ENCODE measurements at places on chromosomes 7 and 10. TPM values are rescaled to one million over a fixed set of nuclear protein-coding genes. Genes with fewer than 3 reads are reported as not detected.
A peak's percentile ranks its signal among the peaks of the same experiment; 100 is the strongest.

DNA sequence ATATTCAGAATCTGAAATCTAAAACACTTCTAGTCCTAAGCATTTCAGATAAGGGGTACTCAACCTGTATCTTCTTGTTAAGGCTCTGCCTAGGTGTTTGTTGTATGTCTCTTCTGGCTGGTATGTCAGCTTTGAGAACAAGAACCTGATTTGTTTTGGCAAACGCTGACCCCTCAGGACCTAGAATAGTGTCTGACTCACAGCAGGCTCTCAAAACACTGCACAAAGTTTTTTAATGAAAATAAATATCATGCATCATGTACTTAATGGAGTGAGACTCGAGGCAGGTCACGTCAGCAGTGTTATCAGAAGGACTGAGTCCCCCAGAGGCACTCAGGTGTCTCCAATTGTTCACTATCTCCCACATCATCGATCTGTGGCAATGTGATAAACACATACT, 99.1 kb downstream of the GLI3 start:
- H3K27ac ChIP-seq: no peak overlapping the region
- H3K36me3 ChIP-seq: no peaks in the 10 kb centered on the region
- DNase-seq: no peak
- H3K4me1 ChIP-seq: no peaks in the 10 kb centered on the region

DNA sequence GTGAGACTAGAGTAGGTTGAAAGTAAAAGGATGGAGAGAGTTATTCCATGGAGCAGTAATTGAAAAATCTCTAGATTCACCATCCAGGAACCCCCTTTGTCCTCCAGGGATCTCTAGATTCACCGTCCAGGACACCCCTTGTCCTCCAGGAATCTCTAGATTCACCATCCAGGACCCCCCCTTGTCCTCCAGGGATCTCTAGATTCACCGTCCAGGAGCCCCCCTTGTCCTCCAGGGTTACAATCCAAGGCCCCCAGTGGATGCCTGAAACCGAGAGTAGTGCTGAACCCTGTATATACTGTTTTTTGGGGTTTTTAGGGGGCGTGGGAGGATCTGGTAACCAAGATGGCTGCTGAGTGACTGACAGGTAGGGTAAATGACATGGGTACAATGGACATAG, 38.3 kb upstream of the PPP2R2D start:
- H3K4me3 ChIP-seq: no peak overlapping the region
- H3K27me3 ChIP-seq: no peaks in the 10 kb centered on the region
- no peaks in the 10 kb centered on the region for H3K36me3 ChIP-seq
- DNase-seq: no peak
- no peaks in the 10 kb centered on the region for H3K4me1 ChIP-seq
- H3K27ac ChIP-seq: no peak overlapping the region

- DNase-seq: no peak
- no peaks in the 10 kb centered on the region for H3K4me1 ChIP-seq
- peaks cover 16% of the 10 kb centered on the region for H3K27me3 ChIP-seq
- no peaks in the 10 kb centered on the region for H3K36me3 ChIP-seq
These were observed 40.9 kb downstream of the ANTXRL start for GRCh38 chr10:46327685-46328084.

GRCh38 chr7:157402911-157403534, 66.2 kb downstream of the DNAJB6 start:
- H3K4me3 ChIP-seq: no peak overlapping the region
- no peak overlapping the region for H3K27ac ChIP-seq
- H3K4me1 ChIP-seq: peaks cover 19% of the 10 kb centered on the region
- peaks cover 6% of the 10 kb centered on the region for H3K36me3 ChIP-seq

- H3K27ac ChIP-seq: peak overlapping the region; percentile 98
- no peaks in the 10 kb centered on the region for H3K27me3 ChIP-seq
- peaks cover 89% of the 10 kb centered on the region for H3K4me1 ChIP-seq
- peak; percentile 74 for DNase-seq
These were observed 65.8 kb downstream of the STK17A start for GRCh38 chr7:43648473-43649406.

GRCh38 chr7:82594665-82595064, 151.1 kb upstream of the CACNA2D1 start:
- H3K27ac ChIP-seq: no peak overlapping the region
- DNase-seq: no peak
- no peaks in the 10 kb centered on the region for H3K36me3 ChIP-seq

DNA sequence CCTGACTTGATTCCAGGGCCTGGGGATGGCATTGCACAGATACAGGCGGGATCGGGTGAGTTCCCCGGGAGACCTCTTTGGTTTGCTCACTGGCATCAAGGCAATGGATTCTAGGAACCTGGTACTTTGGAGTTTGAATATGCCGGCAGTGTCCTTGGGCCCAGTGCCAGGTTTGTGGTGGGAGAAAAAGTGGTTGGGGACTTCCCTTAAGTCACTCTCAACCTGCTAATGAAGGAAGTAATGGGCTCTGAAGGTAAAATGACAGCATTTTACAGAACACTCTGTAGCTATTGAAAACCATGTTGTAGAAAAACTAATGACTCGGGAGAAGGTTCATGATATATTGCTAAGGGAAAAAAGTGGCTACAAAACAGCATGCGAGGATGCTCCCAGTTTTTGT, 129.9 kb downstream of the CFAP58 start:
- H3K4me1 ChIP-seq: no peaks in the 10 kb centered on the region
- peaks cover 11% of the 10 kb centered on the region for H3K27me3 ChIP-seq
- no peaks in the 10 kb centered on the region for H3K36me3 ChIP-seq
- DNase-seq: no peak
- H3K4me3 ChIP-seq: no peak overlapping the region
- H3K27ac ChIP-seq: no peak overlapping the region

DNA sequence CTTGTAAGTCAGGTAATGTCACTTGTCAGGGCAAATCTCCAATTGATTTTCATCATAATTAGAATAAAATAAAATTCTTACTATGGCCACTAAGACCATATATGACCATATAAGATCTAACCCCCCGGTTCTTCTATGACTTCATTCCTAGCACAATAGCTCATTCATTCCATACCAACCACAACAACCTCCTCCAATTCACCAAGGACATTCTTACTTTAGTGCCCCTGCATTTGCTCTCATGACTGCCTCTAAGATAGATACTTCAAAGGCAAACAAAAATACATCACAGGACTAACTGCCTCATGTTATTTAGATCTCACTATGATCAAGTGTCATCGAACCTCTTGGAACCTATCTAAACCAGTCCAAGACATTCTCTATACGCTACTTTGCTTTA, 90.8 kb downstream of the SNX13 start:
- H3K27ac ChIP-seq: no peak overlapping the region
- no peaks in the 10 kb centered on the region for H3K27me3 ChIP-seq
- H3K4me3 ChIP-seq: no peak overlapping the region
- peaks cover 25% of the 10 kb centered on the region for H3K36me3 ChIP-seq
- DNase-seq: no peak
- H3K4me1 ChIP-seq: peaks cover 15% of the 10 kb centered on the region

GRCh38 chr7:15839416-15840100, 153.1 kb upstream of the MEOX2 start:
- no peaks in the 10 kb centered on the region for H3K4me1 ChIP-seq
- H3K27me3 ChIP-seq: no peaks in the 10 kb centered on the region
- no peak for DNase-seq
- no peak overlapping the region for H3K4me3 ChIP-seq
- no peaks in the 10 kb centered on the region for H3K36me3 ChIP-seq

DNA sequence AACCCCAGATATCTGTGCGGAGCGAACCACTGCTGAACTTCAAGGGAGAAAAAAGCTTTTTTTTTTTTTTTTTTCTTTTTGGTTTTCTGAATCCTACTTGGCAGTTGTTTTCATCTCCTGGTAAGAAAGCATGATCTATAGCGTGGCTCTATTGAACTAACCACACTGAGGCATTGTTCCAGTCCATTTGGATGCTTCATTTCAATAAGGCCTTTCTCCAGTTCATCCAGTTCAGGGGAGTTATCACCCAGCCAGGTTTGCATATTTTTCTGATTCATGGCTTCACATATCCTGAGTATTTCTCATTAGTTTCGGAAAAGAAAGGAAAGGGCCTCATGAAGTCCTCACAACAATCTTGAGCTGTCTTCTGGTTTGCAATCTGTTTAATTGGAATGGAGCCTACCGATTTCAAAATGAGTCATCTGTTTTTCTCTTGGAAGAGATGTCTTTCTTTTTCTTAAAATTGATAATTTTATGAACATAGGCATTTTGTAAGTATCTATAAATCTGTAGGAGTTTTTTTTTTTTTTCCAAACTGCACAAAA, 93.1 kb upstream of the STEAP4 start:
- no peak for DNase-seq
- H3K4me1 ChIP-seq: peaks cover 11% of the 10 kb centered on the region
- no peak overlapping the region for H3K27ac ChIP-seq
- no peaks in the 10 kb centered on the region for H3K27me3 ChIP-seq
- no peak overlapping the region for H3K4me3 ChIP-seq

DNA sequence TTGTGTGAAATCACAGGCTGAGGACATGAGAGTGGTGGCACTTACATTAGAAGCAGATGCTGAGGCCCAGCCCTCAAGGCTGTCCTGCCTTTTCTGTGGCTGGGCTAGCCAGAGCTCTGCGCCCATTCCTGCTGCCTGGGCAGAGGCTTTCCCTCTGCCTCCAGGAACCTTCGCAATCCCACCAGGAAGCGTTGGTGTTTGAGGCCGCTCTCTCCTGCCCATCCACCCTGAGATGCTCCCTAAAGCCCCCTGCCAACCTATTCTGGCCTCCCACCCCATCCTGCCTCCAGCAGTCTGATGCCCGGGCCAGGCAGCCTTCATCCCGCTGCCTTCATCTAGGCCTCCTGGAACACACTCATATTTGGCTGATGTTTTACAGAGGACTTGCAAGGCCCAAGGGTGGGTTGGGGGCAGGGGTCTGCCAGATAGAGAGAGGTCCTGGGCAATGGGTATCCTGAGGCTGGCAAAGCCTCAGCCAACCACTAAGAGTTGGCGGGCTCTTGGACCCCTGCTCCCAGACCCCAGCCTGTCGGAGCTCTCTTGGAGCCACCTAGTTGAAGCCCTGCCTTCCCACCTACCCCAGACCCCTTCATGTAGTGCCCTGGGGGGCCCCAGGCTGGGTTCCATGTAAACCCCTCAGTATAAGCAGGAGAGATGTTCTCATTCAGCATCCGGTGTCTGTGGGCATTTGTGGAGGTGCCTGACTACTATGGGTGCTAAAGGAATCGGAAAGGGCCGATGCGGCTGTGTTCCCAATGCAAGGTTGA, 32.7 kb downstream of the LDB3 start:
- H3K27me3 ChIP-seq: peaks cover 8% of the 10 kb centered on the region
- H3K36me3 ChIP-seq: no peaks in the 10 kb centered on the region
- no peak for DNase-seq

DNA sequence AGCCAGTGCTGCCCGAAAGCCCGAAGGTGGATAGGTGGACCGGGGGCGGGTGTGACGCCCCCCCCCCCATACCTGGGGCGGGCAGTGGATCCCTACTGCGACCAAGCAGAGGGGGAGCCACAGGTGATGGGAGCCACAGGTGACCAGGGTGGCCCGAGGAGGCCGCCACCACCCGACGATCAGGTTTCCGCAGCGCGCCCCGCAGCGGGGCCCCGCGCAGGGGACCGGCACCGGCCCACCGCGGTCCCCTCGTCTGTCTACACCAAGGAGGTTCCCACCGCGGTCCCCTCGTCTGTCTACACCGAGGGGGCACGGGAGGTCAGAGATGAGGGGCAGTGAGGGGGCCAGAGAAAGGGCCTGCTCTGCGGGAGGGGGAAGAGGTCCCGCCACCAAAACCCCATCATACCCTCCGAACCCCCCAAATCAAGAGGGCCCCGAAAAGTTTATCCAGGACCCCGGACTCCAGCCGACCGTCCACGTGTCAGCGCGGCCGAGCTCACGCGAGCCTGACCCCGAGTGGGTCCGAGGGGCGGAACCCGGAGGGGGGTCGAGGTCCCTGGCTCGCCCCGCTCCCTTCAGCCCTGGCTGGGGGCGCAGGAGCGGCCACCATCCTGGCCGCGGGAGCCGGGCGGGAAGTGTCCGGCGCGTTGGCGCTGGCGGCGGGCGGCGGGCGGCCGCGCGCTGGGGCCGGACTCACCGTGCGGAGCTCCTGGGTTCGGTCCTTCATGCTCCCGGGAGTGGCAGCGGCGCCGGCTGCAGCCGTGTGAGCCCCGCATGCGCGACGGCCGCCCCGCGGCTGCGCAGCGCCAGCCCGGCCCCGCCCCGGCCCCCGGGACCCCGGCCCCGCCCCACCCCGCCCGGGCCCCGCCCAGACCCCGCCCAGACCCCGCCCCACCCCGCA, at the start of gene STX1A:
Gene STX1A (minus strand): TSS at position 765 of the 901 bp plus-strand sequence. CDS start 38 bp downstream, at position 727.
- H3K36me3 ChIP-seq: peaks cover 7% of the 10 kb centered on the region
- peaks cover 15% of the 10 kb centered on the region for H3K27me3 ChIP-seq
- H3K27ac ChIP-seq: peak within 1 kb of the TSS; percentile 89
- DNase-seq: peak; percentile 72

DNA sequence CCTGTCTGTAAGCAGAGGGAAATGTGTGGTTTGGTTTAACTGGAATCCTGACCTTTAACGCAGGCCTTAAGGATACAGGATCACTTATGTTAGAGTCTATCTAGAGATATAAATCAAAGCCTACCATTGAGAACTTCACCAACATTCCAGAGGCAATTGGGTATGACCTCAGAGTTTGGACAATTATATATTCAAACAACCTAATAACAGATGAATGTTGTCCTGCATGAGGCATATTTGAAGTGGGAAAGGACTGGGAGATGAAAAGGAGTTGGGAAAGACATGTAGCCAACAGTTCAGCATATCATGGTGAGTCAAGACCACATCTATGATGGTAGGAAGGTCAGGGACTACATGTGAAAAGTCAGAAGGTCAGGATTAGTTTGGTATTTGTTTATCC, 274.2 kb downstream of the DOCK4 start:
- no peaks in the 10 kb centered on the region for H3K36me3 ChIP-seq
- no peak overlapping the region for H3K4me3 ChIP-seq
- no peaks in the 10 kb centered on the region for H3K4me1 ChIP-seq
- H3K27me3 ChIP-seq: peaks cover 1% of the 10 kb centered on the region
- no peak for DNase-seq

- no peak overlapping the region for H3K4me3 ChIP-seq
- no peak overlapping the region for H3K27ac ChIP-seq
- H3K27me3 ChIP-seq: peaks cover 8% of the 10 kb centered on the region
- DNase-seq: no peak
- H3K4me1 ChIP-seq: no peaks in the 10 kb centered on the region
- no peaks in the 10 kb centered on the region for H3K36me3 ChIP-seq
These were observed 48.8 kb upstream of the SLC35B4 start for GRCh38 chr7:134365341-134366054.

INSYN2A gene
- not detected for total RNA-seq

NEUROD6 gene
- total RNA-seq: not detected

SFRP5 gene
- not detected for total RNA-seq

CCNJ gene
- total RNA-seq: 9.7 TPM

FAS gene
- 38.6 TPM for total RNA-seq

CALML3 gene
- not detected for total RNA-seq

MYO3A gene
- not detected for total RNA-seq

SEMA4G gene
- 0.31 TPM for total RNA-seq

All from activated T-helper 1 cell treated with anti-CD3 and anti-CD28 coated beads, Interleukin-12 subunit alpha, Interleukin-12 subunit beta, Interleukin-2, Interleukin-4 antibody, amounts not matched to agents 30 ng/mL and 10 ng/mL and 1 ng/mL, durations not matched to agents 14 hours and 24 hours and 36 hours (primary cell).